ENCODE measurements at places on chromosomes 2 and 18.

DNA sequence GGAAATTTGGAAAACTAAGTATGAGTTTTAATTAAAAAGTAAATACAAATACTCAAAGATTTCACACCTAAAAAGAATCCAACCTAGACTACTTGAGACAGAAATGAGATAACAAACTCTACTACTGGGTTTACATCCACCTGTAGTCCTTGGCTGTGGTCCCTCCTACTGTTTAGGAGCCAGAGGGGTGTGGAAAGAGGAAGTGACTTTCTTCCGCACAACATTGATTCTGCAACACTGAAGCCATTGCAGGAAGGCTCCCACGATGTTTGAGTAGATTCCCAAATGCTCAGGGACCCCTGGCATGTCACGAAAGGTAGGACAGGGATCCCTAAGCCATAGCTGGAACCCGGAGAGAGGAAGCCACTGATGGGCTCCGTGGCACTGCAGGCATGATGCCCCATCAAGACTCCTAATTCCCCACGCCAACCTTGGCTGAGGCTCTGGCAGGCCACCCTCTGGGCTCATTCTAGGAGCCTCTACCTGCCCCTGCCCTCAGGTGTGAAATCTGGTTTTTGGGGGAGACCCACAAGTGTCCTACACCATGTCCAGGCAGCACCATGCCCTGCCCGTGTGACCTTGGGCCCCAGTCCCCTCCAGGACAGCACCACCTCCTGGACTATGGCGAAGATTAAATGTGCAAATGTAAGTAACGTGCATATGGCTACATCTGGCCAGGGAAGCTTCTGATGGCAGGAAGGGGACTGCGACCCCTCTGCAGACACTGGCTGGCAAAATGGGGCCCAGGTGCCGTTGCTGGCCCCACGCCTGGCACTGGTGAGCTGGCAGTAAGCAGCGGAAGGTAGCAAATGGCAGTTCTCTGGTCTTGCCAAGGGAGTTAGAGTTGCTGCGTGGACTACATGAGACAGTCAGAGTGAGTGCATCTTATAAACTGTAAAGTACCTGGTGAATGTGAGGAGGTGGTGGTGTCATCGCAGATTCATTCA lies 38.2 kb upstream of the MAL start:
- no peak for DNase-seq

DNA sequence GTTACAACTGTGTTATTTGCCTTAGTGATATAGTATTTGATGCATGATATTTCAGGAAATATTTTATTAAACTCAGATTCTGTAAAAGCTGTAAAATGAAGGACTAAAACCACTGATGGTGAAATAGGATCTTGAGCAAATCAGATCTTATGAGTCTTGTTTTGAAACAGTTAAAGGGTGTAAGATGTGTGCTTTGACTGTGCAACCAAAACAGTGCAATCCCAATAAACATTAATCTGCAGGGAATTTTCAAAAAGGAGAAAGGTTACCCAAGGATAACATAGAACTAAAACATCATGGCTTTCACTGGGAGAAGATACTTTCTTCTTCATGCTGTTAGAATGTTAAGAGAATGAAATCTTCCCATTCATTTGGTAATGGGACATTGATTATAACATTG lies 378.7 kb downstream of the PARD3B start:
- no peak for DNase-seq

- no peak for DNase-seq
Measured at GRCh38 chr2:1841903-1842791, 97.8 kb upstream of the PXDN start.

DNA sequence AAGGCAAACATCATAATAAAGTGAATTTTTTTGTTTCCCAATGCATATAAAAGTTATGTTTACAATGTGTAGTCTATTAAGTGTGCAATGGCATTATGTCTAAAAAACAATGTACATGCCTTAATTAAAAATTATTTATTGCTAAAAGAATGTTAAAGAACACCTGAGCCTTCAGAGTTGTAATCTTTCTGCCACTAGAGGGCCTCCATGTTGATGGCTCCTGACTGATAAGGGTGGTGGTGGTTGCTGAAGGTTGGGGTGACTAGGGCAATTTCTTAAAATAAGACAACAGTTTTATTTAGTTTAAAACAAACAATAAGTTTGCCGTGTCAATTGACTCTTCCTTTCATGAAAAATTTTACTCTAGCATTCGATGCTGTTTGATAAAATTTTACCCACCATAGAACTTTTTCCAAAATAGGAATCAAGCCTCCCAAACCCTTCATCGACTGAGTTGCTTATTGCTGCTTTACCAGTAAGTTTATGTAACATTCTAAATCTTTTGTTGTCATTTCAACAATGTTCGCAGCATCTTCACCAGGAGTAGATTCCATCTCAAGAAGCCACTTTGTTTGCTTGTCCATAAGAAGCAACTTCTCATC lies 32.3 kb downstream of the MAP3K2 start:
- no peak for DNase-seq

- no peak for DNase-seq
Measured at GRCh38 chr2:112777036-112777435, 7.3 kb downstream of the IL1A start.

DNA sequence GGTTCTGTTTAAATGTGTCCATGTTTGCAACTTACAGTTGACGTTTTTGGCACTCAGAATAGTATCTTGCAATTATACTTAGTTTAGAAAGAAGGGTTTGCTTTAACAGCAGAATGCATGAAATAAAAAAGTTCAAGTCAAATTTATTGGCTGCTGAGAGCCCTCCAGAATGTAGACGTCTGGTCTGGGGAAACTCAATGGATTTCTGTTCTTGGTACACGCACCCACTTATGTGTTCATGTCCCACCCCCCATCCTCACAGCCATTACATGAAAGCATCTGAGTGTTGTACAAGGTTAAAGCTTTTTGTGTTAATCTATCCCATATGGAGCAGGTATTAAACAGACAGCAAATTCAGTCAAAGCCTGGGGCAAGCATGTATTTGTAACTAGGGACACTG lies 219.5 kb downstream of the SOX11 start:
- no peak for DNase-seq

GRCh38 chr2:3587021-3587420 lies 7.9 kb upstream of the COLEC11 start:
- no peak for DNase-seq

DNA sequence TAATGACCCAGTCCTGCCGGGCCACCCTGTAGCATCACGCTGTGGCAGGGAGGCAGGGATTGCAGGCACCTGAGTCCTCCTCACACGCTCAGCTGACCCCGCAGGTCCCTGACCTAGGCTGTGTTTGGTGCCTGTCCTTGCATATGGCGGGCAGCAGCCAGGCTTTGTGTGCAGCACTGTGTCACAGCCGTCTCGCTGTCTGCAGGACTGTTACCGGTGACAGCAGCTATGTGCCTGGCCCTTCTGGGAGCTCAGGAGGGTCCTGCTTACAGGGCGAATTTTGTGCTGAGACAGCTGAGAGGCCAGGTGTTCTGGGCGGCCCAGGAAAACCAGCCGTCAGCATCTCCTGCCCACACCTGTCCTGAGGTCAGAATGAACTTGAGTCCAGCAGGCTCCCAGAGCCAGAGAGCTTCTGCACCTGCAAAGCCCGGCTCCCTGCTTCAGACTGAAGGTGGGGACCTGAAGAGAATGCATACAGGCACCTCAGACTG lies 10.4 kb upstream of the ARID5A start:
- DNase-seq = no peak

GRCh38 chr2:12804091-12804856 lies 87.5 kb downstream of the TRIB2 start:
- DNase-seq = no peak

- DNase-seq = peak; percentile 27
Measured at GRCh38 chr2:127226520-127227263, 6.6 kb upstream of the CYP27C1 start.

DNA sequence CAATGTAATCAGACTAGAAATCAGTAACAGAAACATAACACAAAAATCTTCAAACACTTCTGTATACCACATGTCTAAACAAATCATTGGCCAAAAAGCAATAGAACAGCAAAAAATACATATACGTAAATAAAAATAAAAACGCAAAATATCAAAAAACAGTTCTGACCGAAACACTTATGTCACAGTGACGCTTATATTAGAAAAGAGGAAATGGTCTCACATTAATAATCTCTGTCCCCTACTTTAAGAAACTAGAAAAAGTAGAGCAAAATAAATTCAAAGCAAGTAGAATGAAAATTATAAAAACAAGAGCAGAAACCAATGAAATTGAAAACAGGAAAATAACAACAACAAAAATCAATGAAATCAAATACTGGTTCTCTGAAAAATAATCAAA lies 41.9 kb downstream of the TMEM131 start:
- no peak for DNase-seq

DNA sequence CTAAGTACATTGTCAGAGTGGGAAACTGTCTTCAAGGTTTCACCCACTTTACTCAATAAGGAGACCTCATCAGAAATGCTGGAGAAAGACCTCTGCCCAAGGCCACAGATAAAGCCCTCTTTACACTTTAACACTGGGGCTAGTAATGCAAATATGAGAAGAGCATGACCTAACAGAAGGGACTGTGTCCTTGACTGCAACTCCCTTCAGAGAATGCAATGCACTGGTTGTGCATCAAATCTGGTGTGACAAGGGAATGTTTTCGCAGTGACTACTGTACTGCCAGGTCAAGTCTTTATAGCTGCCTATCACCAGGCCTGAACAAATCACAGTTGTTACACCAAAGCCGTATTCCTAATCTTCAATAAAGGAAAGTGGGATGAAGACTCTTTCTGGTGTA lies 28.6 kb downstream of the CDH19 start:
- no peak for DNase-seq
